ENCODE measurements at places on chromosomes 2 and 18.

DNA sequence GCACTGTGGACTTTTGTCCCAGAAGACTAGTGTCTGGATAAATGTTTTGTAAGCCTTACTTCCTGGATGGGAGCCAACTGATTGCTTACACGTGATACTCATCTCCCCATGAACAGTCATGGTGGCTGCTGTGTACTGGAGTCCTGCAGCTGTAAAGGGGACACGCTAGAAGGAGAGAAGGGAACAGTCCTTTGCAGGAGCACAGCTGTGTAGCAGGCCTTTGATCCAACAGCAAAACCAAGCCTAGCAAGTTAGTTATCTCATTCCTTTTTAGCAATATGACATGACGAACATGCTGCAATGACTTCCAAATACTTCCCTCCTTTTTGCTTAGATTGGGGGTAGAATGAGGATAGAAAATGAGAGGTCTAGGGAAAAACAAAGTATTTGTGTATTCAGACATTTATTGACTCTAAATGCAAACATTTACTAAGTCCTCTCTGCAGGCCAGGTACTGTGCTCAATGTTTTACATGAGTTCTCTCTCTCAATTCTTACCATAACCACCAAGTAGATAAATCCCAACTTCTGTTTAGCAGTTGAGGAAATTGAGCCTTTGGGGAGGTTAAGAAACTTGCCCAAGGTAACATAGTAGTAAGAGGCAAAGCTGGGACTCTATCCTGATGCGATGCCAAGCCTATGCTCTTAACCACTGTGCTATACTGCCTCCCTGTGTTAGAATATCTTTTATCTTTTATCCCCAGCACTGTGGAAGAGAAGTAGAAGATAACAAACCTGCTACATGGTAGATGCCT is 55.4 kb upstream of the CD28 start:
- DNase-seq, result no peak

GRCh38 chr2:206481056-206481455 is 37.7 kb downstream of the ADAM23 start:
- no peak for DNase-seq

DNA sequence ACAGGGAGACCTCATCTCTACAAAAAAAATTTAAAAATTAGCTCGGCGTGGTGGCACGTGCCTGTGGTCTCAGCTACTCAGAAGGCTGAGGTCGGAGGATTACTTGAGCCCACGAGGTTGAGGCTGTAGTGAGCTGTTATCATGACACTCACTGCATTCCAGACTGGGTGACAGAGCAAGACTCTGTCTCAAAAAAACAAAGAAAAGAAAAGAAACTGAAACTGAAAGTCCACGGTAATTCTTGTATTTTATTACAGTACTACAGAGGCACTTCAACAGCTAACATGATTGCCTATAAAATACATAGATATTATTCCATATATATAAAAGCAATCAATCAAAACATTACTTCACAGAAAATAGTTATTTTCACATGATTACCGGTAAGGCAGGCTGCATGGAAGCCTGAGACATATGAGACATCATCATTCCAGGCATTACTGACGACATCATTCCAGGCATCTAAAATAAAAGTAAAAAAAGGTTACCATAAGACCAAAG is 23.1 kb downstream of the PRPF40A start:
- DNase-seq, result peak; percentile 22

DNA sequence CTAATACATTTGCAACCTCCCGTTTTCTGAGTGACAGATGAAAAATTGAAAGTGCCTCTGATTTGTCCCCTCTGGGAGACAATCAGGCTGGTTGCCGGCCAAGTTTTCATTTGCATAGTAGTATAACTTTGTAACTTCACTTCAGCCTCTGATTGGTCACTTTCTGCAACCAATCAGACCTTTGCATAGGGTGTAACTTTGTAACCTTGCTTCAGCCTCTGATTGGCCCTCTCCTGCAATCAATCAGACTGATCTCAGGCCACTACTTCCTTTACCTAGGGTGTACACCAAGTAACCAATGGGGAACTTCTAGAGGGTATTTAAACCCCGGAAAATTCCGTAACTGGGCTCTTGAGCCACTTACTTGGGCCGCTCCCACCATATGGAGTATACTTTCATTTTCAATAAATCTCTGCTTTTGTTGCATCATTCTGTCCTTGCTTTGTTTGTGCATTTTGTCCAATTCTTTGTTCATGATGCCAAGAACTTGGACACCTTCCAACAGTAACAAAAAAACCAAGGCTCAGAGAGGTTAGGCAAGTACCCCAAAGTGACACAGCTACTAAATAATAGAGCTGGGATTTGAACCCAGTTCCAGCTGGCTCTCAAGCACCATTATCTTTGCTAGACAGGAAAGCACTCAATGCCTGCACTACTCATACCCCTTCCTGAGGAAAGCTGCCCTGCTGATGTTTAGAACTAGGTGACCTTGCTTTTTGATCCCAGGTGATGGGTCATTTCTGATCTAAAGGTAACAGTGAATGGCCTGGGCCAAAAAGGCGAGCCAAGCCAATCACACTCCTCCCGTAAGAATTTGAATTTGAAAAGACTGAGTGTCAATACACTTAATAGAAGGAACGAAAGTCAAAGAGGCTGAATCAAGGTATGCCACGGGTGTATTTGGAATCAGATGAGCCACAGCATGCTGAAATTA is 10.9 kb upstream of the MYOM1 start:
- no peak for DNase-seq

GRCh38 chr18:35005963-35006577 is 35.1 kb upstream of the MAPRE2 start:
- DNase-seq, result no peak

DNA sequence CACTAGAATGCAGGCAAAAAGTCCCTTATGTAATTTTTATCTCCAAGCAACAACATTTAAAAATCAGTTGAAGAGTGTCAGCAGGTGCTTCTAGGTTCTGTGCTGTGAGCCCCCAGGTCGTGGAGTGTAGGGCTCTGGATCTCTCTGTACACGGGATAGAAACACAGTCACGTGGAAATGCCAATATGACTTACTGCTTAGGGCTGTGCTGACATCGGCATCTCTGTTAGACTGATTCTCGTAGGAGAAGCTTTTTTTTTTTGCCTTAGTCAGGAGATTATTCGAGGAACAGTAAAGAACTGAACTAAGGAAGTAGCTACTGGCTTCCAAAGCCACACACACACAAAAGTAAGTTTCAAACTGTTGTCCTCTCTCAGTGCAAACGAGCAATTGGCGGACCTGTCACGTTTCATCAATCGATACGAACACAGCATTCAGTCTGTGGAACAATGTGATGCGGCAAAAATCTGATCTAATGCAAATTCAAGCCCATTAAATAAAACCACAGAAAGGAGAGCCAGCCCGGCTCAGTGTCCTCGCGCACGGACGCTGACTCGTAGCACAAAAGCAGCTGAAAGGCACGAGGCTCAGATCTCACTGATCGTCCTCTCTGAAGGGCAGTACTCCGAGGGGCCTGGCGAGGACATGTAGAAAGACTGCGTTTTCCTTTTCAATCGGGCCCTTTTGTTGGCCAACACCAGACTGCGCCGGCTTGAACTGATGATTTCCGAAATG is 41.5 kb downstream of the PRELID3A start:
- no peak for DNase-seq

DNA sequence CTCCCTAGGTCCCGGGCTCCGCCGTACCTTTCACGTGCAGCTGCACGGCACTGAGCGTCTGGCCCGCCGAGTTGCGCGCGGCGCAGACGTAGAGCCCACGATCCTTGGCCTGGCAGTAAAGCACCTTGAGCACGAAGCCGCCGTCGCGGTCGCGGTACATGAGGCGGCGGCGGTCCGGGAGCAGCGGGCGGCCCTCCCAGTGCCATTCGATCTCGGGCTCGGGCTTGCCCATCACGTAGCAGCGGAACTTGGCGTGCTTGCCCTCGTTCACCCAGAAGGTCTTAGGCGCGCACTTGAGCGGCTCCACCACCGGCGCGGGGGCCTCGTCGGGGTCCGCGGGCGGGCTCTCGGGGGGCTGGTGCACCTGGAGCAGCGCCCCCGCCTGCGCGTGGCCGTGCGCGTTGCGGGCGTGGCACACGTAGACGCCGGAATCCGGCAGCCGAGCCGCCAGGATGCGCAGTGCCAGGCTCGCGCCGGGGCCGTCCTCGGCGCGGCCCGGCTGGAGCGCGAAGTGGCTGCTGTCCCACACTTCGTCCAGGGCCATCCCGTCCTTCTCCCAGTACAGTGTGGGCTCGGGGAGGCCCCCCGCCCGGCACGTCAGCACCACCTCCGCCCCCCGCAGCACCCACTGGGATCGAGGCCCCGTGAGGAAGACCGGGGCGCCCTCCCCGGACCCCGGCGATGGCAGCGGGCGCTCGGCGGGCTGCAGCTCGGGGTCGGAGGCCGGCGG is 980 bp downstream of the OBSL1 start:
- DNase-seq, result no peak

- DNase-seq, result no peak
These were observed 8.5 kb upstream of the STK39 start for GRCh38 chr2:168255866-168256265.

DNA sequence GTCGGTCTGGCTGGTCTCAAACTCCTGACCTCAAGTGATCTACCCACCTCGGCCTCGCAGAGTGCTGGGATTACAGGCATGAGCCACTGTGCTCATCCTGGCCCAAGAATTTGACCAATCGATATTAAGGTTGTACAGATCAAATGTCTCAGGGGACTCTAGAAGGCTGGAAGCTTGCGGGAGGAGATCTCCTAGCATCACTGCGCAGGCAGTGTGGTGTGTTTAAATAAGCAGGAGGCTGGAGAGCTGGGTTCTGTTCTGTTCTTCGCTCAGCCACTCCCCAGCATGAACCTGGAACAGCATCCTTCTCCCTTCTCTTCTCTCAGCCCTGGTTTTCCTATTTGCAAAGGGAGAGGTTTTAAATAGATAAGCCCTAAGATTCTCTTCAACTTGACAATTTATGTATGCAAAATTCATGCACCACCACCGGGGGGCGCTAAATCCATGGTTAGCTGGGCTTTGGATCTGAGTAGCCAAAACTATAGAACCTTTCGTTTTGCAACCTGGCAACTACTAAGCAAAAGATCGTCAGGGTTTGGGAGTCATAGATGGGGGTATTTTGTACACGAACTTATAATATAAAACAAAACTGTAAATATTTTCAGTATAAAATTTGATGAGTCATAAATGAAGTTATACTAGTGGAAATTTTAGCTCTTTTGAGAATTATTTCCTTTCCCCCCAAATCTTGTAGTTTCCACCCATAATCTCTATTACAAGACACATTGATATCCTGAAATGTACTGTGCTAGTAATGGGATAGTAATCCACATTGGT is 60.6 kb downstream of the SLC16A14 start:
- peak; percentile 80 for DNase-seq

DNA sequence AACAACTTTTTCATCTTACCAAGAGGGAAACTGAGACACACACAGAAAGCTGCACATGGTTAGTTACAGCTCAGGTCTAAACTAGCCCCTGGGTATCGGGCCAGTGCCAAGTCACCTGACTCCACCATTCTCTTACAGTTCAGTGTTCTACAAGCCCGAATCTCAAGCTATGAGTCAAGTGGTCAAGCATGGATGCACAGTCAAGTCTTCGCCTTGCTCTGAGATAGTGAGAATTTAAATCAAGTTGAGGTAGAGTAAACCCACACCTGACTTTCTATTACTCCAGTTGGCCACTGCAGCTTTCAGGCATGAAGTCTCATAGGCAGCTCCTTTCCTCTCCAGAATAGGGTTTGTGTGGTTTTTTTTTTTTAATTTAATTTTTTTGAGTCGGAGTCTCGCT is 34.5 kb upstream of the ARL5A start:
- DNase-seq, result no peak

DNA sequence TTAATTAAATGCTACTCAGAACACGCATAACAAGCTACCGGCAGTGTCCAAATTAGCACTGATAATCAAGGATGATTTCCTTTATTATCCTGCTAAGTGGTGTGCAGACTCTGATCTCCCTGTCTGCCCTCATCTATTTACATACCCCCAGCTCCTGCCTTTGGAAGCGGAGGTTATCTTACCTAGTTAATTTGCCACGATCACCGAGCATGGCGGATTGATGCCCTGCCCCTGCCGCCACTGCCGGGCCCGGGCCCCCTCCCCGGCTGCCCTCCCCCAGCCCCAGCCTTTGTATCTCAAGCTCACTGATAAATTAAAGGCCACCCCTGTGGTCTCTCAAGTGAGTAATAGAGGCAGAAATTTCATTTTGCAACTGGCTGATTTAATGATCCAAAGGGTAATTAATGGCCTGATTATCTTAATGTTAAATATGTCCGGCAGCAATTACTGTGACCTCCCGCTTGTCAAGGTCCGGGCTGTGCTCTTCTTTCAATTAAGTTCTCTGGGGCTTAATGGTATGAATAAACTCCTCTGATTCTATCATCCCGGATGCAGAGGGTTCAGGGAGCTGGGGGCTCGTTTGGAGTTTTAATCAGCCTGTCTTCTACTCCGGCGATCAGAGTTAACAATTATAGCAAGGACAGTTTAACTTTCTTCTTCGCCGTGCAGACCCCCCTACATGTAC is 113.4 kb downstream of the GBX2 start:
- no peak for DNase-seq

GRCh38 chr2:240647503-240648154 is 22.3 kb downstream of the GPR35 start:
- DNase-seq, result no peak

- DNase-seq, result no peak
These were observed 4.8 kb downstream of the ONECUT2 start for GRCh38 chr18:57439985-57440330.

GRCh38 chr2:189608795-189609422 is 28.3 kb upstream of the SLC40A1 start:
- no peak for DNase-seq

- no peak for DNase-seq
These were observed 583.4 kb downstream of the NRXN1 start for GRCh38 chr2:50448556-50448955.

DNA sequence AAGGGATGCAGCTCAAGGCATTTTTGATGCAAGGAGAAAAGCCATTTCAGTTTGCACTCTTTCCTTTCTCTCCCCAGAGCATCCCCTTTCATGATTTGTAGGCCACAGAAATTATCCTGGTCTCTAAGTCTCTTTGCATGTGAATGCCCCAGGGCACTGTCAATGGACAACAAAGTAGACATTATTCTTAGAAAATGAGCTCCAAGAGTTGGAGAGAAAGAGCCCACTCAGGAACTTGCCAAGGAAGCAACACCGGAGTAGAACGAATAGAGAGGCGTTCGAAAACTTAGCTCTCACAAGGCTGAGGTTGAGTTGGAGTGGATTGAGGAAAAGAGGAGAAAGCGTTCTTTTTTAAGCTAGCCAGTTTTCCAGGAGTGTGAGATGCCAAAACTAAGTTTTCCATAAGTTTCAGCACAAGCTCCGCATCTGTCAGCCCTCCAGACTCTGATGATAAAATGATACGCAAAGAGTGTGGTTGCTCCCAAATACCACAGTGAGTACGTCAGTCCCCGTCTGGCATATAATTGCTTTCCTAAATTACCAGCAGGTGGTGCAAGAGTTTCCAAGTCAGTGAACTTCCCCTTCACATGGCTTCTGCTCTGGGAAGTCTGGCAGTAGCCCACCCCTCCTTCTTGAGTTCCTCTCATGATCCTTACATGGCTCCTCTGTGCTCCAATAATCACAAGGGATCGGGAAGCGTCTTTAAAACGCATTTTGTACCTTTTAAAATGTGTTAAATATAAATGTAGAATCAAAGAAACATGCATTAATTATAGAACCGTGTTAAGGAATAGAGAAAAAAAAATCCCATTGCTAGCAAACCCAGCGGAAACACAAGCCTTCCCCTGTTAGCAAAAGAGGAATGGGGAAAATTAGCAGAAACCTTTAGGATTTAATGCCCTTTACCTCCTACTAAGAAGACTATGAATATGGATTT is 1060.6 kb upstream of the FANCL start:
- DNase-seq, result no peak

Data from activated T-cell treated with anti-CD3 and anti-CD28 coated beads, Interleukin-2, amount 50 U/mL, for 1 hour (primary cell).